ENCODE measurements at places on chromosomes 1 and 21. TPM values are rescaled to one million over a fixed set of nuclear protein-coding genes. Genes with fewer than 3 reads are reported as not detected.

DNA sequence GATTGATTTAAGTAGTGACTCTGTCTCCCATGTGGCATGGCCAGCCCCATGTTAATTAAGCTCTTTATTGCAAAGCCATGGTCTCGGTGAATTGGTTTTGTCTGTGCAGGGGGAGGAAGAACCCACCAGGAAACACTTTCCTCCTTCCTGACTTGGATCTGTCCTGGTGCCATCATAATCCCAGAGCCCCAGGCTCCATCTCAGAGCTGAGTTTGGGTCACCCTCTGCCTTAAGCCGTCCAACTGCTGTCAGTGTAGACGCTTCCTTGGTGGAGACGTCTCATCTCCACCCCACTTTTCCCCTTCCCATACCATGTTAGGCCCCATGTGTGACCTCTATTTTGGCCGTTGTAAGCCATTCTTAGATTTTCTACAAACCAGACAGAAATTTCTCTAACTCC lies 36.0 kb upstream of the COL6A2 start:
- H3K27me3 ChIP-seq = peaks cover 58% of the 10 kb centered on the region
- peaks cover 15% of the 10 kb centered on the region for H3K4me1 ChIP-seq
- no peaks in the 10 kb centered on the region for H3K36me3 ChIP-seq

The RORC gene
- 9.9 TPM for total RNA-seq

The SPRR2E gene
- not detected for total RNA-seq

The CELA3A gene
- total RNA-seq = not detected

The HSPA13 gene
- total RNA-seq = 48.5 TPM

GRCh38 chr1:185926588-185926987 lies 192.4 kb downstream of the HMCN1 start:
- H3K4me3 ChIP-seq = no peak overlapping the region
- no peaks in the 10 kb centered on the region for H3K36me3 ChIP-seq
- H3K4me1 ChIP-seq = no peaks in the 10 kb centered on the region
- no peak overlapping the region for H3K27ac ChIP-seq
- no peak for DNase-seq
- peaks cover 3% of the 10 kb centered on the region for H3K27me3 ChIP-seq

The BRDT gene
- not detected for total RNA-seq

The SDCCAG8 gene
- total RNA-seq = 23.2 TPM

Data from activated CD4-positive, alpha-beta memory T cell treated with anti-CD3 and anti-CD28 coated beads for 36 hours (primary cell).